ENCODE measurements at places on chromosomes 12 and 14. TPM values are rescaled to one million over a fixed set of nuclear protein-coding genes. Genes with fewer than 3 reads are reported as not detected.

GLS2 gene
- 1.7 TPM for total RNA-seq

- DNase-seq = no peak
These were observed 5.2 kb downstream of the SMAGP start for GRCh38 chr12:51265024-51265423.

TEX22 gene
- total RNA-seq = 1.7 TPM

GRCh38 chr14:87067061-87067460 lies 925.9 kb downstream of the GALC start:
- DNase-seq = no peak

GRCh38 chr12:48198672-48198971 lies 4.5 kb downstream of the OR10AD1 start:
- DNase-seq = no peak

PLEKHD1 gene
- 0.16 TPM for total RNA-seq

DNA sequence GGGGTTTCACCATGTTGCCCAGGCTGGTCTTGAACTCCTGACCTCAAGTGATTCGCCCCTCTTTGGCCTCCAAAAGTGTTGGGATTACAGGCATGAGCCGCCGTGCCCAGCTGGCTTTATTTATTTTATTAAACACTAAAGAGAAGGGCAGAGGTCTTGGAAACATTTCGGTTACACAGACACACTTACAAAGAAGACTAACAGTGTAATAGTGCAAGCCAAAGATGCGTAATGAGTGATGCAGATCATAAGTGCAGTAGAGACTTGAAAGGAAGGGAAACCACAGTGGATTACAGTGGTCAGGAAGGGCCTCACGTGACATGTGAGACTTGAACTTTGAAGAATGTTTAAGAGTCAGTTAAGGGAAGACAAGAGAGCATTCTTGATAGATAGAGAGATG lies 33.9 kb upstream of the CDK17 start:
- peak; percentile 49 for DNase-seq

- no peak for DNase-seq
These were observed 7.8 kb downstream of the FNTB start for GRCh38 chr14:64994540-64994939.

- DNase-seq = peak; percentile 18
These were observed at the start of gene ISM2 for GRCh38 chr14:77498120-77498979. TSS of gene ISM2 (minus strand) at chr14:77498816. CDS start at chr14:77498793, 23 bp downstream.

GRCh38 chr12:67475725-67476124 lies 172.8 kb upstream of the DYRK2 start:
- DNase-seq = no peak

GRCh38 chr12:58648176-58648575 lies 272.1 kb downstream of the LRIG3 start:
- DNase-seq = no peak

DNA sequence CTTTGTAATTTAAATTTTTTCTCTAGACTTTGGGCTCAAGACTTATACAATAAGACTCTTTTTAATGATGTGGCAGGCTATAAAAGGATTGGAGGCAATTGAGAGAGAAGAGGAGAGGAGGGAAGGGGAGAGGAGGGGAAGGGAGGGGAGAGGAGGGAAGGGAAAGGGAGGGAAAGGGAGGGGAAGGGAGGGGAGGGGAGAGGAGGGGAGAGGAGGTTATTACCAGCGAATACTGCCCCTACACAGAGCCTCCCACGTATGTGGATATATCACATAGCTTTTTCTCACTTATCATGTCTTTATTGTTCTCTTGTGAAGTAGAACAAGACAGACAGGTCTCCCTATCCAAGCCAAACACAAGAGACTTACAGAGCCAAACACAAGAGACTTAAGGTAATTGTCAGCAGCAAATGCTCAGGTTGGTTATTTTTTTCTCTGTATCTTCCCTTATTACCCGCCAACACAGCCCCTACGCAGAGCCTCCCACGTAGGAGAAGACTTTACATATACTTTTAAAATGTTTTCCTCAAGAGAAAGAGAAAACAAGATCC lies 63.1 kb downstream of the DRAM1 start:
- no peak for DNase-seq

DNA sequence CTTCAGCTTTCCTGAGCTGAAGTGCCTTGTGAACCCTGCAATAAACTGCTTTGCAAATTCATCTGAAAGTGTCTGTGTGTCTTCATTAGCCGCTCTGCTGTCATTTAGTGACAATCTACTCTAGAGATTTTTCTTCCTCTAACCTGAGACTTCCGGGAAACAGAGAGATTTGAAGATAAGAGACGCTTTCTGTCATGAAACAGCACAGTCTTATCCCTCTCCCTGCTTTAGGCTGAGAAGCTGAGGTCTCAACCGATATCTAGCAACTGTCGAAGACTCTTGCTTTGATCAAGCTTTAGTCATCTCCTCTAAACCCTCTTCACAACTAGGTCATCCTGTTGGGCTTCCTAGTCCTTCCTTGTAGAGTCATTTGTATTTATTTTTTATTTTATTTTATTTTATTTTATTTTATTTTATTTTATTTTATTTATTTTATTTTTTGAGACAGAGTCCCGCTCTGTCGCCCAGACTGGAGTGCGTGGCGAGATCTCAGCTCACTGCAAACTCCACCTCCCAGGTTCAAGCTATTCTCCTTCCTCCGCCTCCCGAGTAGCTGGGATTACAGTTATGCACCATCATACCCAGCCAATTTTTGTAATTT lies 1.2 kb downstream of the RNASE2 start:
- no peak for DNase-seq

DNA sequence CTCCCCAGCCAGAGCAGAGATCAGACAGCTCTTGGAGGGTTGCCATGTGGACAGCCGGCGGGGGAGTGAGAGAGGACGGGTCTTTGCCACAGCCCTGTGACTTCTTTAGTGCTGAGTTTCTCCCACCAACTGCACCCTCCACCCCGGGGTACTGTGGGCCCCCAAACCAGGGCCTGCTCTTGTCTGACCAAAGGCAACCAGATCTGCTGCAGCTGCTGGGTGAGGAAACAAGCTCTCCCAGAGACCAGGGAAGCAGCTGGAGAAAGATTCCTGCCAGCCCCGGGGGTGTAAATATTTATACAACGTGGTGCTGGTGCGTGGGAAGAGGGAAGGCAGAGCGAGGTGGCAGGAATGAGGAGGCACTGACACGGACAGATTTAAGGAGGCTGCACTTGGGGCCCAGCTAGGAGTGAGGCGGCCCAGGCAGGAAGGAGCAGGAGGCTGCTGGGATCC lies 14.3 kb upstream of the ZFP36L1 start:
- DNase-seq = no peak

DNA sequence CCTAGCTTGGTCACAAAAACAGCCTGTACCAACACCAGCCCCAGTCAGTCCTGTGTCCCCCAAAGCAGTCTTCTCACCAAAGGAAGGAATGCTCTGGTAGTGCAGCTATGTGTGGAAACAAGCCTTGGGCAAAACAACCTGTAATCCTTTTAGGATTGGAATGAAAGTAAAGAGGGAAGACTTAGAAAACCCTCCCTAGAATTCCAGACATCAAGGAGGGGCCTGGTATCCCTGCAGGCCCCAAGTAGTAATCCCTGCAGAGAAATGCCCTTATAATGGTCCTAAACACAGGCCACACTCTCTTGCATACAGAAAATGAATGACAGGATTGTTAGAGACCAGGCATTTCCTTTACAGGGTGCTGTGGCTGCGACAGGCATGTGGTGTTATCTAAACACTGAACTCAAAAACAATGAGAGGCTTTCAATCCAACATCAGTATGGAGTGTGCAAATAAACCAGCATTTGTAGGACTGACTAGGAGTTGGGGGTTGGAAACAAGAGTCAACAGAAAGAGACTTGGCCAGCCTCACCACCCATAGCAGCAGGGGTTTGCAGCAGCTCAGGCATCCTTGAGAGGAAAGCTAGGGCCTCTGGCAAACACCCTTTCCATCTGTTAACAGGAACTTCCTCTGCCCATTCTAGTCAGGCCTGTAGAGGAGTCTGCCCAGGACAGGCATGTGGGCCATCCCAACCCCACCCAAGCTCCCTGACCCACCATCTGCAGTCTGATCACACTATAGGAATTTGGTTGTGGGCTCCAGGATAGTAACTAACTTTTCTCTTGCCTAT lies 59.1 kb downstream of the DCAF5 start:
- DNase-seq = no peak

TC2N gene
- total RNA-seq = 9.4 TPM

DNA sequence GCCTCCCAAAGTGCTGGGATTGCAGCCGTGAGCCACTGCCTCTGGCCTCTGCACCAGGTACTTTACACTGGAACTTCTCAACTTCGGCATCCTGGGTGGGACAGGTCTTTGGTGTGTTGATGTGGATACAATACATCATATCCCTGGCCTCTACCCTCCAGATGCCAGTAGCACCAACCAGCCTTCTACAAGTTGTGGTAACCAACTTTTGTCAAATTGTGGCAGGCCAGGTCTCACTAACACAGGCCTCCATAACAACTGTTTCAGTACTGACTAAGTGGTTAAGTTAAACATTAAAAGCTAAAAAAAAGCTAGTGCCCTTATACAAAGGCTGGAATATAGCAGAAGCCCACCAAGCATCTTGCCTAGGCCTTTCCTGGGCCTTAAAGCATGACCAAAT lies 232.9 kb downstream of the PCNX1 start:
- DNase-seq = no peak

- no peak for DNase-seq
These were observed 255.7 kb upstream of the TMPO start for GRCh38 chr12:98259693-98260092.

- no peak for DNase-seq
These were observed 581 bp downstream of the PAPOLA start for GRCh38 chr14:96502621-96503305.

DNA sequence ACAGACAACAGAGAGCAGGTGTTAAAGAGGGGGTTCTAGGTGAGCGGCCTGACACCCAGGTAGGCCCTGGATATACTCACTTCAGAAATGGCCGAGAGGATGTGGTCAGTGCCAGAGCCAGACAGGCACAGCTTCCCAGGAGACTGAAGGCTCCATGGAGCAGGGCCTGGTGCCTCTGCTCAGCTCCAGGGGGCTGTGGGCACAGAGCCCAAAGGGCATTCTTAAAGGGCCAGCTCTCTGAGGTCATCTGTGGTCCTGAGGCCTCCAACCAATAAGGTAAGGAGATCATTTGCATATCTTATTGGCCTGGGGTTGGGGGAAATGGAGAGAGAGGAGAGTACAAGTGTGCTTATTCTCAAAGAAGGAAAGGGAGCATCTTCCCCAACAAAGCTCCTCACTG lies 9.7 kb upstream of the PCK2 start:
- no peak for DNase-seq

- no peak for DNase-seq
These were observed 43.4 kb downstream of the SLC6A12 start for GRCh38 chr12:170371-171225.

DNA sequence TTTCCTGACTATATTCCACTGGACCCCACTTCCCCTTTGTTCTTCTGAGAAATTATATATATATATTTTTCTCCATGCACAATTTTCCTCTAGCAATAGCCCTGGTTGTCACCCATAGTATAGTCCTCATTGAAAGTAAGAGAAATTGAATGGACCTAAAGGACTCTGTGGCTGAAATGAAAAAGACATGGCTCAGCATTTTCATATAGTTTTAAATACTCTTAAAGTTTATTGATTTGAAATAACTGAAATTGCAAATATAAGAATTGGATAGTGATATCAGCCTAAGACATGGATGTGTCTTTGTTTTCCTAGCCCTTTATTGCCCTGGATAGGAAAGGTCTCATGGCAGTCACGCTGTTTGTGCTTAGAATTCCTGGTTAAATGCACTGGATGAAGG lies 113.8 kb downstream of the ANO6 start:
- DNase-seq = no peak

OAS2 gene
- 36.0 TPM for total RNA-seq

DNA sequence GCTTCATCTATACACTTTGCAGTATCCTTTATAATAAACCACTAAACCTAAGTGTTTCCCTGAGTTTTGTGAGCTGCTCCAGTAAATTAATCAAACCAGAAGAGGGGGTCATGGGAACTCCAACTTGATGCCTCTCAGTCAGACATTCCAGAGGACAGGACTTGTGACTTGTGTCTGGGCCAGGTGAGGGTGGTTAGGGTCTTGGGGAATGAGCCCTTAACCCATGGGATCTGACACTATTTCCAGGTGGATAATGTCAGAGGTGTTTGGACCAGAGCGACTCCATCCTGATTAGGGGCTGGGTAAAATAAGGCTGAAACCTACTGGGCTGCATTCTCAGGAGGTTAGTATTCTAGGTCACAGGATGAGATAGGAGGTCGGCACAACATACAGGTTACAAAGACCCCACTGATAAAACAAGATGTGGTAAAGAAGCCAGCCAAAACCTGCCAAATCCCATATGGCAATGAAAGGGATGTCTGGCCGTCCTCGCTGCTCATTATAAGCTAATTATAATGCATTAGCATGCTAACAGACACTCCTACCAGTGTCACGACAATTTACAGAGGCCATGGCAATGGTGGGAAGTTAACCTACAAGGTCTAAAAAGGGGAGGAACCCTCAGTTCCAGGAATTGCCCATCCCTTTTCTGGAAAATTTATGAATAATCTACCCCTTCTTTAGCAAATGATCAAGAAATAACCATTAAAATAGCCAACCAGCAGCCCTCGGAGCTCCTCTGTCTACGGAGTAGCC lies 58.7 kb downstream of the BCAT1 start:
- DNase-seq = no peak

- DNase-seq = no peak
These were observed 23.0 kb downstream of the SFSWAP start for GRCh38 chr12:131733874-131734273.

AQP2 gene
- not detected for total RNA-seq

DNA sequence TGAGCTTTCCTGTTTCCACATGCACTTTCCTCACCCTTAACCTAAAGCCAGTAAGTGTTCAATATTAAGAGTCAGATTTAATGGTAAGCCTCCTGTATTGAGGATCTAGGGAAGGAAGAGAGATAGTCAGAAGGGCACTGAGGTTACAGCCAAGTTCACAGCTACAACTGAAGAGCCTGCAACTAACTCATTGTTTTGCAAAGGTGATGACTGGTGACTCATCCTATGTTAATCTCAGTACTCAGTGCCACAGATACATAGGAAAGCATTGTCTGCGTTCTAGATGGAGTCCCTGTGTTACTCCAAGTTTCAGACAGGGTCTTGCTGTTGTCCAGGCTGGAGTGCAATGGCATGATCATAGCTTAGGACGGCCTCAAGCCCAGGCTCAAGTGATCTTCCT lies 157.0 kb upstream of the RBM19 start:
- no peak for DNase-seq

GRCh38 chr12:15834575-15834974 lies 45.4 kb upstream of the EPS8 start:
- DNase-seq = no peak

EFS gene
- total RNA-seq = 0.08 TPM

DNA sequence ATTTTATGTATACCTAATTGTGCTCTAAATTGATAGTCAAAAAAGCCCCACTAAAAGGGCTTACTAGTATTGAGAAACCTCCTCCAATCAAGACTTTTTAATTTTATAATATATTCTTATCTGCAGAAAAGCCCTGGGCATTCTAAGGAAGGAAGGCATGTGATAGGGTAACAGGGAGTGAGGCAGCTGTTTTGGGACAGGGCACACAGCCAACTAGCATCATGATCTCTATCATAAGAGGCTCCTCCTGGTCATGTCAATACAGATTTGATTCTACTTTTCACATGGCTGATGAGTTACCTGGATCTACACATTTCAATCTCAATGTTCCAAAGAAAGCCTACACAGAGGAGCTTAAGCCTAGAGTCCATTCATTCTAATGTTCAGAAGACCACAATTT lies 9.1 kb downstream of the ADAM20 start:
- DNase-seq = no peak

All from activated T-cell treated with anti-CD3 and anti-CD28 coated beads, Interleukin-2, amount 50 U/mL, for 4 hours (primary cell).